Trophoblast cell (in vitro differentiated cells and primary cell): ENCODE measurements at places on chromosomes 1 and 21.

DNA sequence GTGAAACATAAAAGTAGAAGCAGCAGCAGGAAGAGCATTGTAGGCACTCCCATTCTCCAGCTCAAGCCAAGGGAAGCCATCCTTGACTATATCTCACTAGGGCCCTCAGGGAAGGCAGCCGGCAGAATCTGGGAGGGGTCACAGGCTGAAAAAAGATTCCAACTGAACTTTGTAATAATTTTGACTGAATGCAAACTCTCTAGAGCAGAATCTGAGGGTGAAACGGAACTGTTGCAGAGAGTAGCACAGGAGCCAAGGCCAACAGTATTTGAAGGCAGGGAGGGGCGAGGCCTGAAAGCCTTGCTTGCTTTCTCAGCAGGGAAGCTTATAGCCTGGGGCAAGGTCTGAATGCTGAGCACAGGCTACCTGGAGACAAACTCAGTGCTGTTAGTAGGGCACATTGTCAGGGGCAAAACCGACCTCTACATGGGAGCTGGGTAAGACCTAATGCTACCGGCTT lies 180.6 kb downstream of the COL24A1 start:
- no peak for DNase-seq
- H3K36me3 ChIP-seq: no peaks in the 10 kb centered on the region
- H3K4me3 ChIP-seq: no peak overlapping the region
- H3K4me1 ChIP-seq: peaks cover 6% of the 10 kb centered on the region
- no peaks in the 10 kb centered on the region for H3K27me3 ChIP-seq
- H3K27ac ChIP-seq: no peak overlapping the region

DNA sequence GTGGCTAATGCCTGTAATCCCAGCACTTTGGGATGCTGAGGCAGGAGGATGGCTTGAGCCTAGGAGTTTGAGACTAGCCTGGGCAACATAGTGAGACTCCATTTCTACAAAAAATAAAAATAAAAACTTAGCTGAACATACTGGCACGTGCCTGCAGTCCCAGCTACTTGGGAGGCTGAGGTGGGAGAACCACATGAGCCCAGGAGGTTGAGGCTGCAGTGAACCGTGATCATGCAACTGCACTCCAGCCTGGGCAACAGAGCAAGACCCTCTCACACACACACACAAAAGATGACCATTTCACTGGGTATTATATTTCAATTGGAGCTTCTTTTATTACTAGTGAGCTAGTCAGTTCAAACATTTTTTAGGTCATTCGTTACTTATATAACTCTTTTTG lies 116.9 kb upstream of the SLC35F3 start:
- no peaks in the 10 kb centered on the region for H3K27me3 ChIP-seq
- H3K27ac ChIP-seq: no peak overlapping the region
- H3K4me1 ChIP-seq: no peaks in the 10 kb centered on the region
- no peaks in the 10 kb centered on the region for H3K36me3 ChIP-seq
- DNase-seq: no peak
- H3K4me3 ChIP-seq: no peak overlapping the region

- H3K27ac ChIP-seq: no peak overlapping the region
- peaks cover 9% of the 10 kb centered on the region for H3K4me1 ChIP-seq
- no peaks in the 10 kb centered on the region for H3K36me3 ChIP-seq
- no peak for DNase-seq
Observed at GRCh38 chr1:20178634-20179370, 7.1 kb upstream of the UBXN10 start.

GRCh38 chr1:246482805-246483568 lies 24.1 kb downstream of the SMYD3 start:
- DNase-seq: no peak
- H3K4me3 ChIP-seq: no peak overlapping the region
- no peaks in the 10 kb centered on the region for H3K27me3 ChIP-seq
- no peak overlapping the region for H3K27ac ChIP-seq

- no peaks in the 10 kb centered on the region for H3K27me3 ChIP-seq
- H3K4me1 ChIP-seq: peaks cover 12% of the 10 kb centered on the region
- H3K27ac ChIP-seq: no peak overlapping the region
- H3K4me3 ChIP-seq: no peak overlapping the region
- H3K36me3 ChIP-seq: peaks cover 12% of the 10 kb centered on the region
- DNase-seq: no peak
Observed at GRCh38 chr1:94903280-94904009, 23.5 kb downstream of the CNN3 start.
